Epithelial cell of proximal tubule (primary cell): ENCODE measurements at places on chromosomes 3 and 15.

DNA sequence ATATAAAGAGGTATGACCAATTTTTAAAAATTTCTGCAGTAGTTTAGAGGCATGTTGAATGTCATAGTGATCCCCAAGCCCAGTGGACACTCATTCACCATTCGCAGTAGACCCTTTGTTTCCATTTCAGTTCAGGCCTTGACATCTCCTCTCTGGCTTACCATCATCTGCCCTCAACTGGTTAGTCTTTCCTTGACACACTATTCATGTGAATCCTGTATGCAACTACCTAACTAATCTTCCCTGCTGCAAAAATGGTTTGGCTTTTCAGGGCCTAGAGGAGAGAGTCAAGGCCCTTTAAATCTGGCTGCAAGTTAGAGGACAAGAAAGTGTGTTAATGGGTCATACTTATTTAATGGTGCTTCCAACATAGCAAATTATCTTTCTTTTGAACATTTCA lies 10.9 kb downstream of the APH1B start:
- no peak for DNase-seq

GRCh38 chr15:75727031-75727531 lies 14.4 kb upstream of the CSPG4 start:
- no peak for DNase-seq

- no peak for DNase-seq
These were observed 47.4 kb upstream of the ZBTB20 start for GRCh38 chr3:115194476-115194875.

DNA sequence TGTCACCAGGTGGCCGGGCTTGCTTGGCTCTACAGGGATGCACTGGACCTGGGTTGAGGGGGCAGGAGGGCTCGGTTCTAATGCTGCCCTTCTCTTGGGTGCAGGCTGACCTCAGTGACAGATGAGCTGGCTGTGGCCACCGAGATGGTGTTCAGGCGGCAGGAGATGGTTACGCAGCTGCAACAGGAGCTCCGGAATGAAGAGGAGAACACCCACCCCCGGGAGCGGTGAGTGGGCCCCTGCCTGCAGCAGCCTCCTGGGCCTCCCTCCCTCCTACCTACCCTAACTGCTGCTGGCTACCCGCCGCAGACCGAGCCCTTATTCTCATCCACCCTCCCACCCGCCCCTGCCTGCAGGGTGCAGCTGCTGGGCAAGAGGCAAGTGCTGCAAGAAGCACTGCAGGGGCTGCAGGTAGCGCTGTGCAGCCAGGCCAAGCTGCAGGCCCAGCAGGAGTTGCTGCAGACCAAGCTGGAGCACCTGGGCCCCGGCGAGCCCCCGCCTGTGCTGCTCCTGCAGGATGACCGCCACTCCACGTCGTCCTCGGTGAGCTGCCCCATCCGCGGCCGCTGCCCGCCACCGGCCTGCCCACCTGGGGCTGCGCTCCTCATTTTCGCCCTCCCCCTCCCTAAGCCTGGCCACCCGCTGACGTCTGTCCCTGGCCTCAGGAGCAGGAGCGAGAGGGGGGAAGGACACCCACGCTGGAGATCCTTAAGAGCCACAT lies 5.6 kb downstream of the FES start:
- DNase-seq = no peak

GRCh38 chr15:66675446-66675845 lies 26.6 kb upstream of the SMAD6 start:
- no peak for DNase-seq

DNA sequence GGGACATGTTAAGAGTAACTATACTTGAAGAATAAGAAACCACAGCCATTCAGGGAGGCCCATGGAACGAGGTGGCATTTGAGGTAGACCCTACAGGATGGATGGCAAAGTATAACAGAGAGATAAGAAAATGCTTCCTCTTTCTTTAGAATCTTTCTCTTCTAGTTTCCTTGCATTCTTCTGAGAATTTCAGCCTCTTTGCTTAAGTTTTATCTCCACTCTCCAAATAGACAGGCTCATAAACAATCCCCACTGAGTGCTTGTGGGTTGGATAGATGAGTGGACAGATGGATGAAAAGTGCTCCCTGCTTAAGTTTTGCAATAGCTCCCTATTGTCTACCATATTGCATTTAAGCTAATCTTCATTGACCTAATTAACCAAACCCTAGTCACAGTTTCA lies 103.7 kb downstream of the MEX3B start:
- no peak for DNase-seq

DNA sequence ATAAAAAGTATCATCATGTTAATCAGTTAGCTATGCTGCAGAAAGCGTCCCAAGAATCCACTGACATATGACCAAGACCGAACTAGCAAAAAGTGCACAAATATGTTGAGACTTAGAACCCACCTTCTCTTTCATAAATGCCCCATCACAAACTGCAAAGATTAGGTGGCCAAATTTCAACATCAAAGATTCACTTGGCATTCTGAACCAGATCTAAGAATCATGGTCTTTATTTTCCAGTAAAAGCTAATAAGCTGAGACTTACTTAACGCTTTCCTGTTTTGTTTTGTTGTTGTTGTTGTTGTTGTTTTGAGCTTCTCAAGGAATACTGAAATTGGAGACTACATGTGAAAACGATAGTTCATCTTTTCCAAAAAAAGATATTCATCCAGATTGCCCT lies 62.4 kb downstream of the ZBTB20 start:
- DNase-seq = no peak
